ENCODE measurements at places on chromosomes 7 and 10.

GRCh38 chr7:115724400-115725056 is 306.0 kb downstream of the TFEC start:
- DNase-seq: no peak

GRCh38 chr7:91457208-91457607 is 193.0 kb downstream of the FZD1 start:
- DNase-seq: no peak

DNA sequence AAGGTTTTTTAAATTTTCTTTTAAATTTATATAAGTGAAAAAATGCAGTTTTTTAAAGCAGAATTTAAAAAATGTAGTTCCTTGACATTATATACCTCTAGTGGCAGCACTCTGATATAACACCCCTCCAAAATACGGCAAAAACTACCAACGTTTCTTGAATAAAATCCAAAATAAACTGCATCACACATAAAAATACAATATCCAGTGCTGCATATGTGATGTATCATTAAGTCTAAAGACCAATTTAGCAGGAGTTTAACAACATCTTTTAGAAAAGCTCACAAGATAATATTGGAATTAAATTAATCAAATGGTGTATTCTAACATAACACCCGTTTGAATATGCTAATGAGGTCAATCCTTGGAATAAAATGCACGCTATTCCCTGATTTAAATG is 1.4 kb downstream of the TCERG1L start:
- no peak for DNase-seq

DNA sequence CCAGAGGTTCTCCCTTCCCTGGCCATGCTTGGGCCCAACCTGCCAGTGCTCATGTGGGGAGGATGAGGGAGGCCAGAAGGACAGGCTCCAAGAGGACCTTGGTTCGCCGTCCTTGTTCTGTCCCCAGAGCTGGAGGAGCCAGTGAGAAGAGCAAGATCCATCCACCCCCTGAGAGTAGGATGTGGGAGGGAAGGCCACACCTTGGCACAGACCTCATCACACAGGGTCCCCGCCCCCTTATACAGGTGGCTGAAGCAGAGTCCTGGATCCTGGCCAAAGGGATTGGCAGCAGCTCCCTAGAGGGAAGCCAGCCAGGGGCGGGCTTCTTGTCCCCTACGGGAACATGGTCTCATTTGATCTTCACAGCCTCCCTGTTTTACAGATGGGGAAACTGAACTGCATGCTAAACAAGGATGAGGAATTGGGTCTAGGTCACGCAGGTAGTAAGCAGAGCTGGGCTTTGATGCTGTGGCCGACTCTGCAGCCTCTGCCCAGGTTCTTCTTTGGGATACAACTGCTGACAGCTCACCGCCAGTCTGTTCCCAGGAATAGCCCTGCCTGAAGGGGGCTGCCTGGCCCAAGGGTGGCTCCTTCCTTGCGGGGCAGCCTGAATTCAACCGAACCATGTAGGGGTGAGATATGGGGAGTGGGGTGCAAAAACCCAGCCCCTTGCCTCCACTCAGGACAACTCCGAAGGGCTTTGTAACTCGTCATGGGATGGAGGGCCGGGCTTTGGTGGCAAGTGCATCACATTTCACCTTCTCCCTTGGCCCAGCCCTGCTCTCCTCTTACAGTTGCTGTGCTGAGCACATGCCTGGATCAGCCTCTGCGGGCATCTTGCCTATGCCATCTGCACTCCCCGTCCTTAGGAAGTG is 62.2 kb upstream of the KDM7A start:
- no peak for DNase-seq

GRCh38 chr7:144863320-144863647 is 27.4 kb upstream of the TPK1 start:
- no peak for DNase-seq

- no peak for DNase-seq
These were observed 1080.1 kb upstream of the SORCS1 start for GRCh38 chr10:108244443-108245228.

DNA sequence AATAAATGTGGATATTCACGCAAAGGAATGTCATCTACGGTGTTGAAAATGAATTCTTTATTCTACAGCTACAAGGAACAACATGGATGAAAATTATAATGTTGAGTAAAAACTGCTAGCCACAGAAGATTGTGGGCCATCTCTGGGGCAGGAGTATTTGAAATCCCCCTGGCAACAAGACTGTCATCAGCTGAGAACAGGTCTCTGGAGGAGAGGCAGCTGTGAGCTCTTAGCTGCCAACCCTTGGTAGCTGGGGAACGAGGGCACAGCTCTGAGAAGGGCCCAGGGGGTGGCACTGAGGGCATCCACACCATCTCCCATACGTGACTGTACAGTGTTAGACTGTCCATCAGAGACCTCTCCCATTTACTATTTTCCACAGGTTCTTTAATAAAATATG is 340.1 kb upstream of the MGMT start:
- no peak for DNase-seq

GRCh38 chr7:31602041-31602625 is 84.9 kb upstream of the PPP1R17 start:
- DNase-seq: no peak

- DNase-seq: no peak
These were observed 42.4 kb downstream of the PNLIPRP3 start for GRCh38 chr10:116470071-116470470.

- no peak for DNase-seq
These were observed 33.3 kb downstream of the EPHB4 start for GRCh38 chr7:100793806-100794660.

DNA sequence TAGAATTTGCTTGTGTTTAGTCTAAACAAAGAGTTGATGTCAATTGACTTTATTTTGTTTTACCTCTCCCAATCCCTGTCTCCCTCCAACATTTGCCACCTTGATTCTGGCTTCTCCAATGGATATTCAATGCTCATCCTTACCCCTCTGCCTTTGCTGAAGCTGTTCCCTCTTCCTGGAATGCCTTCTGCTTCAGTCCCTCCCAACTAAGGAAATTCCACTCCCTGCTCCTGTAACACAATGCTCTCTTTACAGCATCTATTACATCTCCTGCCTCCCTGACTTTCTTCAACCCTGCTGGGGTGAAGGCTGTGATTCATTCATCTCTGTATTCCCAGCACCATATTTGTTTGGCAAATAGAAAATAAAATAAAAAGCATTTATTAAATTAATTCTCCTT is 34.5 kb upstream of the TAC1 start:
- DNase-seq: no peak

DNA sequence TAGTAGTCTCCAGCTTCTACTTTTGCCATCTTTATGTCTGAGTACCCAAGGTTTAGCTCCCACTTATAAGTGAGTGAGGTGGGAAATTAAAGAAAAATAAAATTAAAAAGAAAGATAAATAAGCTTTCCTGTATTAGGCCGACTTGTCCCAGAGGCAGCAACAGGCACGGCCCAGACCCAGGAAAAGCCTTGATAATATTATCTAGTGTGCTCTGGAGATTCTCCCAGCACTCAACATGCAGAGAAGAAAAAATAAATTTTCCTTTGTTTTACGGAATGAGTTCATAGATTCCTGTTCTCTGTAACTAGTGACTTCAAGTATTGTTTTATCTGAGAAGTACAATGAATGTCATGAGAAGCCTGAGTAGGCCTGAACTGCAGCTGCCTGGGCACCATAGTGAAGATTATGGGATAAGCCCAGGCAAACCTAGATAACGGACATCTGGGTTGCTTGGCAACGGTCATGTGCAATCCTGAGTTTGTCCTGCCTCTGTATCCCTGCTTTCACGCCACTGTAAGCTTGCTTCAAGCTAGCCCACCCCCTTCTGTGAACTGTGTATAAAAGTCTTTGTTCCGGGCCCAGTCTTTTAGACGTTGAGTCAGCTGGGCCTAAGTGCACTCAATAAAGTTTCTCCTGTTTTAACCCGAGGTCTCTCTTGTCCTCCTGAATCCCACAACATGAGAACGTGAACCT is 6.4 kb downstream of the ATE1 start:
- DNase-seq: no peak

DNA sequence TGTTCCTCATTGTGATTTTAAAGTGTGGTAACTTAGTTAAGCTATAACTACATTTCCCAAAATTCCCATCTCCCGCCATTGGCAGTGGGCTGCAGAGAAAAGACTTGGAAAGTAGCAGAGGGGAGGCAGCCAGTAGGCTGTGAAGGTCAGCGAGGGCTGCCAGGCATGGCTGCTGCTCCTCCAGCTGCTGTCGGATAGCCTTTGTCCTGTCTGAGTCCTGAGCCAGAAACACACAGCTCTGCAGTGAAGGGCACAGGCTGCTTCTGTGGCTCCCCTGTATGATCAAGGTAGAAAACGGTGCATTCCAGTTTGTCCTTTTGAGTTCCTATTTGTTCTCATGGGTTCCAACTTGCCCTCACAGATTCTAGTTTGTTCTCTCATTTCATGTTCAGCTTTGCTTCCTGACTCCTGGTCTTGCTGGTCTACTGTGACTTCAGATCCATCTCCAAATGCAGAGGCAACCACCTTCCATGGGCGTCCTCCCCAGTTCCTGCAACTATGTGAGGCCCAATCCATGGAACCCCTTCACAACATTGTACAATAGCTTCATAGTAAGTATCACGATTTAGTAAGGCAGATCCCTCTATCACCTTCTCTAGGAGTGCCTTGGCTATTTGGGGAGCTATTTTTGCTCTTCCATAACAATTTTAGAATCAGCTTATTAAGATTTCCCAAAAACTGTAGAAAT is 31.7 kb downstream of the SYPL1 start:
- no peak for DNase-seq

DNA sequence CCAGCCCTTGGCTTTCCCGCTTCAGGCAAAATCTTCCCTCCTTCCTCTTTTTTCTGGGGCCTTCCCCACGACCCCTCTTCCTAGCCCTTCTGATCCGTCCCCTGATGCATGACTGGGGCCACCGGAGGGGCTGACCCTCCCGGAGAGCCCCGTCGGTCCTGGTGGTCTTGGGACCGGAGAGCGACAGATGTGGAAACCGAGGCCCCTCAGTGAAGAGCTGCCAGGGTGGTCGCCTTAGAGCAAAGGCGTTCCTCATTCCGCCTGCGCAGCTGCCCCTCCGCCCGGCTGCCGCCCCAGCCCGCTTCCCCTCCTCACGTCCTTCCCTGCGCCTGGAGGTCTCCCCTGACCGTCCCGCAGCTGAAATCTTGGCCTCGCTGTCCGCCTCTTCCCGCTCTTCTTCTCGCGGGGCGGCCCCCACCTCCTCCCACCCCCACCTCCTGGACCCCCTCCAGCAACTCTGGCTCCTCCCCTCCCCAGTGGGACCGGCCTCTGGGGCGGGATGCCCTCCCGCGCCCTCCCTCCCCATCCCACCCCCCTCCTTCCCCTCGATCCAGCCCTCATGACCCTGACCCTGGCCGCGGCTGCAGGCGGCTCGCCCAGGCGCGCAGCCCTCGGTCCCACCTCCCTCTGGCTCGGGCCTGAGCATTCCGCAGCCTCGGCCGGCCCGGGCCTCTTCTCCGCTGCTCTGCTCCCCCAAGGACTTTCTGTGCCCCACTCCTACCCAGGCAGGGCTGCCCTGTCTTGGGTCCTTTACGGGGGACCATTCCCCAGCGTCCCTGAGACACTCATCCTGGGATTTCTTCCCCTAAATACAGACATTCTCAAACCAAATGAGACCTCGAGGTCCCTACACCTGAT is at the start of gene RARRES2:
Gene RARRES2 (minus strand): TSS at position 367 of the 858 bp plus-strand sequence. CDS start 1,020 bp downstream, outside the sequence.
- no peak for DNase-seq

GRCh38 chr10:123967626-123968243 is 76.1 kb upstream of the CPXM2 start:
- peak; percentile 57 for DNase-seq

DNA sequence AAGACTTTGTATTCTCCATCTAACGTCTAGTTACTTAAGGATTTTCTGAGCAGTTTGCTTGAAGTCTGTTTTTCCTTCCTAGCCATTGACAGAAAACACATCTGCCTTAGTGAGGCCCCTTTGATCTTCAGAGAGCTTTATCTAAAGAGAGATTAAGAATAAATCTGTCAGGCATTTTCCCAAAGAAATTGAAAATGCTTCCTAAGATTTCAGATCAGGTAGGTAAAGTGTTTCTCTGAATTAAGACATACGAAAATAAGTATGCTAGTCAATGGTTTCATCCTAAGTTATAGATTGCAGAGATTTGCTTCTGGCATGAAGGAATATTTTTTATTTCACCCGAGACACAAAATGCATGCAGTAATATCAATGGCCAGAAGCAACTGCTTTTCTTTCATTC is 168.6 kb downstream of the SDK1 start:
- DNase-seq: no peak

DNA sequence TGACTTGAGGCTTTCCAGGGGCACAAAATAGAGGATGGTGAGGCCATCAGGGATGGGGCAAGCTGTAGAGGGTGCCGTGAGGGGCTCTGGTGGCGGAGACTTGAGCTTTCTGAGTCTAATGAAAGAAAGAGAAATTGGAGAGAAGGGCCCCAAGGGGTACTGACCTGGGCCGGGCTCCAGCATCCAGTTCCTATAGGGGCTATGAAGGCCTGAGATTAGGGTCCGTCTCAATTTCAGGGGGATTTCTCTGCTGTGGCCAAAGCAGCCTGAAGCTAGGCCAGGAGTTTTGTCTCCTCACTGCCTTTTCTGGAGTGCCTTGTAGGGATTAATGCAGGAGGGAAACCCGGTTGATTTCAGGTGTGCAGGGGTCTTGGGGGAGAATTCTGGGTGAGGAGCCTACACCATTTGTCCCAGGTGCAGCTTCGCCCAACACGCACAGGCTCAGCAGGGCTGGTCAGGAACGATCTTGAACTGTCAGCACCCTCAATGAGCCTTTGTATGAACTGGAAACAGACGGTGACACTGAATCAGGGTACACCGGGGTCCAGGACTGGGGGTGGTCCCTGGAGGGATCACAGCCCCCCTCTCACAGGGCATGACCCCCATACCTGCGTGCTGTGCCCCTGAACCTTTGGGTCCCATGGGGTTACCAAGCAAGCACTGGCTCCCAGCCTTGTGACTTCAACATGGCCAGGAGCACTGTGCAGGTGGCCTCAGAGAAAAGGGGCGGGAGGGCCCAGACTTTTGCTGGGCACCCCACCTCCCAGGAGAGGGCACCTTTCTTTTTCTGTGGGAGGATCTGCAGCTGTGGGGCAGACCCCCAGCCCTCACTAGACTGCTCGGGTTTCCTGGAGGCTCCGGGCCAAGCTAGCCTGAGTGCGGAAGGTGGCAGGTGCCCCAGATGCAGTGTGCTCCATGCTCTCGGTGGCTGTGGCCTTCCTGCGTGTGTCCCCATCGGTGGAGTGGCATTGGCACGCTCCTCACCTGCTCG is 122.9 kb upstream of the RET start:
- no peak for DNase-seq

DNA sequence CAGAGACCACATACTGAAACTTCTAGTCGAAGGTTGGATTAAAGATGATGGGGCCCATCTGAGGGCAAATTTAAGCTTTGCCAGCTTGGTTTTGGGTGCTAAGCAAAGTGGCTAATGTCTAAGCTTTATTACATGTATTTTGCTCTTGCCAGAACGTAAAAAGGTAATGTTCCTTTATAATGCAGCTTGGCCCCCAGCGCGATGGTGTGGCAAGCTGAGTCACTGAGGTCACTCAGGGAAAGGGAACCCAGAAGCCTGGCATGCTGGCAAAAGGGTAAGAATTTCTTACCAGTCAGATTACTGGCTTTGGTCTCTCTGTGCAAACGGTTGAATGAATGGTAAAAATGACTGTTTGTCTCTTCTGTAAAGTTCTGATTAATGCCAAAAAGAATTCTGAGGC is 158.3 kb upstream of the KCND2 start:
- DNase-seq: no peak

- DNase-seq: no peak
These were observed 948.8 kb upstream of the POT1 start for GRCh38 chr7:125878235-125878956.
